ENCODE measurements at places on chromosomes 1 and 21.

DNA sequence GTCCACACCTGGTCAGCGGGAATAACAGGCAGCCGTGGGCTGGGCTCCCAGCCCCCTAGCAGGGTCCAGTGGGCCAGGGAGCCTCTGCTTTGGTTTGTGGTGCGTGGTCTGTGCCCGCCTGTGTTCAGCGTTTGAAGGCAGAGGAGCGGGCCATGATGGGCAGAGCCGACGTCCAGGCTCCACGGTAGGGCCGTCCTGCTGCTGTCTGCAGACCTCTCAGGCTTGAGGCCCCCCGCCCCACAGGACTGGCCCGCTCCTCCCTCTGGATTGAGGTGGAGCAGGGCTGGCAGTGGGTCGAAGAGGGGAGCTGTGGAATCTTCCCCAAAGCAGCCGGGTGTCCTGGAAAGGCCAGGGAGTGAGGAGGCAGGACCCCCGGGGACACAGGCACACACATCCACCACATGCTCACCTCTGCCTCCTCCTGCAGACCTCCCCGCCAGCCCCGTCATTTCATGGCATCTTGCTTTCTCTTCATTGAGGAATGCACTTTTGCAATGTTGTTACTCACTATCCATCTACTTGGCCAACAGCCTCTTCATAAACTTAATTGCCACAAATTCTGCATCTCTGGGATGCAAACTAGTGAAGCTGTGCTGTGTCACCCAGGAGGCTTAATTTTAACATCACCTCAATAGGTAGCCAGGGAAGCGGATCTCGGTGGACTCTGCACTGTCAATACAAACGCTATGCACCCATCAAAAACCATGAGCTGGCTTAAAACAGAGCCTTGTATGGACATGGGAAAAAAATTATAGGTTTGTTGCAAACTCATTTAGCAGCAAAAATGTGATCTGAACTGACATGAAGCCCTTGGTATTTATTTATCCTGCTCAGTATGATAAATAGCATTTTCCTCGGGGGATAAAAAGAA, 85.9 kb downstream of the PDE9A start:
- DNase-seq, result no peak

DNA sequence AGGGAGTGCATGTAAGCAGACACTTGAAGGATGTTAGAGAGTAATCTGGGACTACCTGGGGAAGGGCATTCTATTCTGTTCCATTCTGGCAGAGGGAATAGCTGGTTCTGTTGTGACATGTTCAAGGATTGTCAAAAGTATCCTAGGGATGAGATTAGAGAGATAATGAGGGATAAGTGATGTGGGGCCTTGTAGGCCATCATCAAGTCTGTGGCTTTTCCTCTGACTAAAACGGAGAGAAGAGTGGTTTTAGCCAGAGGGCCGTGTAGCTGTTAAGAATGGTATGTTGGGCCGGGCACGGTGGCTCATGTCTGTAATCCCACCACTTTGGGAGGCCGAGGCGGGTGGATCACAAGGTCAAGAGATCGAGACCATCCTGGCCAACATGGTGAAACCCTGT, 23.6 kb downstream of the TGFB2 start:
- DNase-seq, result no peak

DNA sequence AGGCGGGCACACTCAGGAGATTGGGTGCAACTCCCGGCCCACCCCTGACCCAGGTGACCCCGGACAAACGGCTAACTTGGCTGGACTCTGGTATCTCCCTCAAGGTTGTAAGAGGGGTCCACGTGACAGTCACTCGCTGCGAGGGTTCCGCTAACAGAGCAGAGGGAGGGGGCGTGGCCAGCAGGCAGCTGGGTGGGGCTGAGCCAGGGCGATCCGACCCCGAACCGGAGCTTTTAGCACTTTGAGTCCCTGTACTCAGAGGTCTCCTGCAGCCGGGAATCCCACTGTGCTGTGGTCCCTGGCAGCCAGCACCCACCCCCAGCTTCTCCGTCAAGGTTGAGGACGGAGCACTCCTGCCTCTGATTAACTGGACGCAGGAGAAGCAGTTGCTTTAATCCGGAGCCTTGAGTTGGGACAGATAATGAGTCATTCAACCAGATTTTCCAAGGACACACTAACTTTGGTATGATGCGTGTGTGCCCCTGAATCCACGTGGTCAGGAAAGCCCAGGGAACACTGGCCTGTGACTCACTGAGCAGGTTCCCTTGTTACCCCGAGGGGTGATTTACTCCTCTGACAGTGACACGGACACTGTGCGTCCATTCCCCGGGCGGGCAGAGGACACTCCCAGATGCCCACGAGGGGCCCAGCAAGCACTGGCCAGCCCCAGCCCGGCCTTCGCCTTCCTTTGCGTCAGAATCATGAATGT, 16.8 kb downstream of the TRPM2 start:
- DNase-seq, result peak; percentile 37

DNA sequence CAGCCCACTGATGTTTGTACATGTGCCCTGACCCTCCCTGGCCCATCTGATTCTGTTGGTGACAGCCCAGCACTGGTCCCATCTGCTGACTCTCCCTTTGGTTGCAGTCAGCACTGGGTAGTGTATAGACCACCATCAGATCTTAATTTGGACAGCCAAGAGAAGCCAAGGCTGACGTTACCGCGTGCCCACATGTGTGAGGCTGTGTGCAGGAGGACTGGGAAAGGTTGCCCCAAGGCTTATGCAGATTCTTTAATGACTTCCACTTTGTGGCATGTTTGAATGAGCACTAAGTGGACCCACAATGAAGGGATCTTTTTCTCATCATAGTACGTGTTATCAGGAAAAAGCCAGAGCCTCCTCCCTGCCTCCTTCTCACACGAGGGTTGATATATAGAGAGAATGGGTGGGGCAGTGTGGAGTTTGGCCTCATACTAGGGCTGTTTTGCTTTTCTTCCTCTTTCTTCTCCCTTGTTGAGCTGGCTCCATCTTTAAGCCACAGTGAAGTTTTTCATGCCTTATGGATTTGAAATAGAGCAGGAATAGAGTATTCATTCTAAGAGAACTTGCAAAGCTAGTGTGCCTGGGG, 93.5 kb downstream of the NAV1 start:
- no peak for DNase-seq

DNA sequence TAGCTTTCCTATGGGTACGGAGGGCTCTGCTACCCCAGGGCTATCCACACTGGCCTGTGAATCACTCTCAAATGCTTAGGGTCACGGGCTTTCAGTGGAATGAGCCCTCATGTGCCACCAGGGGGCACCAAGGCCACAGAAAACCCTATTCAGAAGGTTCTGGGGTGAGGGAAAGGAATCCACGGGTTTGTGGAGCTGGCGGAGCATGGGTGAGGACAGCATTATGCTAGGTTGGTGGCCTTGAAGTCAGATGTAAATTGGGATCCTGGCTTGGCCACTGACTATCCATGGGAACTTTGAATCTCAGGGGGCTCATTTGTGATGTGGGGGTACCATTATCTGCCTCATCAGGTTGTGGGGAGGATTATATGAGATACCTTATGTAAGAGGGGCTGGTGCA, 5.1 kb upstream of the LAMTOR5 start:
- peak; percentile 30 for DNase-seq

- no peak for DNase-seq
These were observed 37.4 kb downstream of the CFAP74 start for GRCh38 chr1:1966071-1966740.

Data from NCI-H1105 (cell line).